ENCODE measurements at places on chromosomes 6 and 20. TPM values are rescaled to one million over a fixed set of nuclear protein-coding genes. Genes with fewer than 3 reads are reported as not detected.

Gene SLC22A2
- polyA plus RNA-seq, result not detected

Gene TREM1
- 0.20 TPM for polyA plus RNA-seq

Gene XKR7
- not detected for polyA plus RNA-seq

Gene TFAP2A
- polyA plus RNA-seq, result 12.6 TPM

Gene PLCG1
- 29.7 TPM for polyA plus RNA-seq

Gene ISM1
- 0.12 TPM for polyA plus RNA-seq

Gene LRRC1
- polyA plus RNA-seq, result 4.7 TPM

Gene SLC2A10
- polyA plus RNA-seq, result 41.9 TPM

Gene PCSK2
- not detected for polyA plus RNA-seq

Gene SNAP25
- 1.3 TPM for polyA plus RNA-seq

Gene ZC3H12D
- polyA plus RNA-seq, result 0.02 TPM

Gene HS3ST5
- polyA plus RNA-seq, result not detected

Gene OLIG3
- polyA plus RNA-seq, result not detected

Gene LY6G6C
- polyA plus RNA-seq, result not detected

Gene C2
- 0.74 TPM for polyA plus RNA-seq

Gene TFAP2B
- not detected for polyA plus RNA-seq

Gene HLA-DQB1
- not detected for polyA plus RNA-seq

Gene MAK
- not detected for polyA plus RNA-seq

Gene ADGRF1
- not detected for polyA plus RNA-seq

Gene EYA2
- polyA plus RNA-seq, result 1.5 TPM

Gene GPR6
- polyA plus RNA-seq, result not detected

Gene CASP8AP2
- 2.7 TPM for polyA plus RNA-seq

Gene SLC22A1
- 0.11 TPM for polyA plus RNA-seq

Gene CNR1
- polyA plus RNA-seq, result not detected

Gene PRICKLE4
- not detected for polyA plus RNA-seq

Gene ADGRG6
- 32.9 TPM for polyA plus RNA-seq

Gene C20orf204
- 0.06 TPM for polyA plus RNA-seq

Gene ID4
- 2.2 TPM for polyA plus RNA-seq

Gene CST4
- polyA plus RNA-seq, result not detected

Gene SF3B5
- polyA plus RNA-seq, result 261 TPM

Gene SLC13A3
- 3.5 TPM for polyA plus RNA-seq

Gene DDX27
- 26.3 TPM for polyA plus RNA-seq

Gene RBM24
- polyA plus RNA-seq, result 19.9 TPM

Gene IPCEF1
- 0.02 TPM for polyA plus RNA-seq
